Left forelimb (tissue), 1 donor: ENCODE measurements at places on chromosomes 16 and 17.
A peak's percentile ranks its signal among the peaks of the same experiment; 100 is the strongest.

DNA sequence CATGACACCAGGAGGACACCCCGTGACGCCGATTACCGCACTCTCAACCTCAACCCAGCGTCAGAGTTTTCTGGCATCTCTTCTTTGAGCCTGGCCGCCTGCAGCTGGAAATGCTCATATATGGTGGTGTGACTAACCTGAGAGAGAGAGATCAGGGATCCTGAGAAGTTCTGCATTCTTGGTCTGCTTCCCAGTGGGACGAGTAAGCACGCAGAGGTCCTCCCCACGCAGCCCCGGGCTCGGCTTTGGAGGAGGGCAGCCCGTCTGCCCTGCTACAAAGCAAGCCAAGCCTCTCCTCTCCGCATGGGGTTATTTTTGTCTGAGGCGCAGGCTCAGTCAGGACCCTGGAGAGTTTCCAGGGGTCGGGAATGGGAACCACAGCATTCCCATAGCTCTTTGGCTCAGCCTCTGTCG is 16.5 kb downstream of the CRISPLD2 start:
- peak; percentile 77 for DNase-seq

DNA sequence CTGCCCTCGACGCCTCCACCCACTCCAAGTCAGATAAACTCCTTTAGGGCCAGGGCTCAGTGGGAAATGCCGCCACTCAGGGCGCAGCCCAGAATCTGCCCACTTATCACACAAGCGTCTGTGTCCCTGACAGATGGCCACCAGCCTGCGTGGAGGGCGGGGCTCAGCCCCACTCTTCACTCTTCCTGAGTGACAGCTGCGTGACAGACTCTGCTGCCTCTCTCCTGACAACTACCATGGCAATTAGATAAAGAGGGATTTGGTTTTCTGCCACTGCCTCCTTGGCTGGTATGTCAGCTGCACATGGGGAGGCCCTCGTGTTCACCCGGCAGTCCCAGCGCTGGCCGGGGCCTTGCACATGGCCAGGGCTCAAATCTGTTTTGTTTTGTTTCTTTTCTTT is 96.2 kb downstream of the RTN4RL1 start:
- no peak for DNase-seq

DNA sequence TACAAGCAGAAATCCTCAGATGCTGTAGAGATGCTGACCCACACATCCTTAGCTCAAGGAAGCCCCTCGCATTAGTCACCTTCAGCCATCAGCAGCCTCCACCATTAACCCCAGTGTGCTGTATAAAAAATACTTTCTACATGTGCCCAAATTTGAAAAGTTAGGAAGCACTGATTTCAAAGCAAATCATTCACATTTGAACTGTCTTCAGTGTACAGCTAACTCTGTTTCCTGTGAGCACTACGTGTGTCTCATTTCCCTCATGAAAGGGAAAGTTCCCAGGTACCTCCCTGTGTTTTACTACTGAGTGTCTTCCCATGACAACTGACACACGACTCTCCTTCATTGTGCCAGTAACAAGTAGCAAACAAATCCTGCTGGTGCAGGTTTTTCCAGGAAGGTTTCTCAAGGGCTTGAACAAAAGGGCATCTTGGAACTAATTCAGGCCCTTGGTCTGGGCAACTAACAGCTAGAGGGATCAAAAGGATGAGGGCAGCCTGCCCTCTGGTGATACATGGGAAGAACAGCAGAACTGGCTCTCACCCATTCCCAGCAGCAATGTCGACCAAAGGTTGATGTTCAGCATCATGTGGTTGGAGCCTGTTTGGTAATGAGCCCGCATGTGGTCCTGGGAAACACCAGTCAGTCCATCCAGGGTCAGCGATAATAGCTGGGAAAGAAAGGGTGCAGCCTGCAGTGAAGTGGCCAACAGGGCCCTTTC is 4.0 kb downstream of the SLC35B1 start:
- DNase-seq, result no peak

DNA sequence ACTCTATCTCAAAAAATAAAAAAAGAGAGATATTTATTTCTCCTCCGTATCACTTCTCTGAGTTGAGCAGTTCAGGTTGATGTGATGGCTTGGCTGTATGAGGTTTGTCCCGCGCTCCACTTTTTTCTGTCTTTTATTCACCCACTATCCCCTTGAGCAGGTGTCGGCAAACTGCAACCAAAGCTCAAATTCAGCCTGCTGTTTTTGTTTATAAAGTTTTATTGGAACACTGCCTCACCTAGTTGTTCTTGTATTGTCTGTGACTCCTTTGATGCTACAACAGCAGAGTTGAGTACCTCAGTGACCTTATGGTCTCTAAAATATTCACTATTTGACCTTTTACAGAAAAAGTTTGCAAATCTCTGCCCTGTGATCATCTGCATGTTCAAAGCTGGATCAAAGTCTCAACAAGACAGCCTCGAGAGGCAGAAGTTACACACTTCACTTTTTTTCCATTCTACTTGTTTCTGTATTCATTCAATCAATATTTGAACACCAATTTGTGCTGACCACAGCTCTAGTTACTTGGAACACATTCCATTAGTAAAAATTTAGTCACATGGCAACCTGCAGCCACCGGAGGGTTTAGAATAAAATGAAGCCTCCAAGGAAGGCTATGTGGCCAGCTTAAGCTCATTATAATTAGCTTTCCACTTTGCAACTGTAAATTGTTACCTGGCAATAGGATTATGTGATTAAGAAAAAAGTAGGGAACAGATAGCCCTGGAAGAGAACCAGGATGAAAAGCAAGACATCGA is 945.8 kb downstream of the KCNJ2 start:
- no peak for DNase-seq

- no peak for DNase-seq
Observed at GRCh38 chr16:8718851-8719680, 44.6 kb downstream of the ABAT start.

- no peak for DNase-seq
Observed at GRCh38 chr17:68397108-68397536, 60.2 kb downstream of the WIPI1 start.

- no peak for DNase-seq
Observed at GRCh38 chr17:46853896-46854444, 2.6 kb downstream of the WNT9B start.

DNA sequence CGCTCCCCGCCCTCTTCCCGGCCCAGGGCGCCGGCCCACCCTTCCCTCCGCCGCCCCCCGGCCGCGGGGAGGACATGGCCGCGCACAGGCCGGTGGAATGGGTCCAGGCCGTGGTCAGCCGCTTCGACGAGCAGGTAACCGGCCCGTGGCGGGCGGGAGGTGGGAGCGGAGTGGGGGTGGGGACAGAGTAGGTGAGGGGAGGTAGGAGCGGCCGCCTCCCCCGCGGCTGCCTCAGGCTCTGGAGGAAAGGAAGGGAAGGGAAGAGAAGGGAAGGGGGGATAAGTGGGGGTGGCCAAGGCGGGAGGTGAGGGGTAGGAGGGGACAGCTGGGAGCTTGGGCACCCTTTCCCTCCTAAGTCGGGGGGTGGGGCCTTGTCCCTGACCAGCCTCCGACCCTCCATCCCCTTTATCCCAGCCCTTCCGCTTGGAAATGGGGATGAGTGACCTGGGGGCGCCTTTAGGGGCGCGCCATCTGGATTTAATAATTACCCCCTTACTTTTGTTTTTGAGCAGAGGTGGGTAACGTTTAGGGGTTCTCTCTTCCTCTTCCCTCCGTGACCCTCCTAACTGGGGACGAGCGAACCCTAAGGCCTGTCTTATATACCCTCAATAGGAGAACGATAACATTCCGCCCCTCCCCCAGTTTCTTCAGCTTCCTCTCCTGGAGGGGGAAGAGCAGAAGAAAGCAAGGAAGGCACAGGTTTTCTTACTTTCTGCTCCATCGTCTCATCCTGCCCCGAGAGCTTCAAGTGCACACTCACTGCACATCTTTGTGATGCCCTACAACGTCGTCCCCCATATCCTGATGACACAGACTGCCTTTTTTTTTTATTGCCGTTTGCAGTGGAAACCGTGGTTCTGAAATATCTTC is 694 bp downstream of the NF1 start:
- DNase-seq, result peak; percentile 82

GRCh38 chr17:192666-193425 is 11.4 kb upstream of the DOC2B start:
- DNase-seq, result no peak

DNA sequence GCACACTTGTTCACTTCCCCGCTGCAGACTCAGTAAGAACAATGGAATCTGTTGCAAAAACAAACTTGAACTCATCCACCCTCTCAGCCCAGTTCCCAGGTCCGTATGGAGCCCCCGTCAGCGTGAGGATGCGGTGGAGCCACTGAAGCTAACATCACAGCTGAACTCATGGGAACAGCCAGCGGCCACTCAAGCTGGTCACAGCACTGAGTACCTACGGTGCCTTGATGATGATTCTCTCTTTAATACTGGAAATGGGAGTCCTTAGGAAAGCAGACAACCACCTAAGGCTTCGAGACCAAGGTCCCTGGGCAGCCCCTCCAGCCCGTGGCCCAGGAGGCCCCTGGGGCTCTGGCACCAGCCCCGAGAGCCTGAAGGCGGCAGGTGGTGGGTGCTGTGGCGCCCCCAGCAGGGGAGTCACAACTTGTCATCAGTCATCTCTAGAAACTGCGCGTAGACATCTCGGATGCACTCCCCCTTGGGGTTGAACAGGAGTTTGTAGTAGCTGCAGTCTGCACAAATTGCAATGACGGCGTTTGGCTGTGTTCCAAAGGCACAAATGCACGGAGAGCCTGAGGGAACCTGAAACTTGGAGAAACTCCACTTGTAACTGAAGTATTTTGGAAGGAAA is 31.0 kb upstream of the RHOT1 start:
- DNase-seq, result peak; percentile 77

DNA sequence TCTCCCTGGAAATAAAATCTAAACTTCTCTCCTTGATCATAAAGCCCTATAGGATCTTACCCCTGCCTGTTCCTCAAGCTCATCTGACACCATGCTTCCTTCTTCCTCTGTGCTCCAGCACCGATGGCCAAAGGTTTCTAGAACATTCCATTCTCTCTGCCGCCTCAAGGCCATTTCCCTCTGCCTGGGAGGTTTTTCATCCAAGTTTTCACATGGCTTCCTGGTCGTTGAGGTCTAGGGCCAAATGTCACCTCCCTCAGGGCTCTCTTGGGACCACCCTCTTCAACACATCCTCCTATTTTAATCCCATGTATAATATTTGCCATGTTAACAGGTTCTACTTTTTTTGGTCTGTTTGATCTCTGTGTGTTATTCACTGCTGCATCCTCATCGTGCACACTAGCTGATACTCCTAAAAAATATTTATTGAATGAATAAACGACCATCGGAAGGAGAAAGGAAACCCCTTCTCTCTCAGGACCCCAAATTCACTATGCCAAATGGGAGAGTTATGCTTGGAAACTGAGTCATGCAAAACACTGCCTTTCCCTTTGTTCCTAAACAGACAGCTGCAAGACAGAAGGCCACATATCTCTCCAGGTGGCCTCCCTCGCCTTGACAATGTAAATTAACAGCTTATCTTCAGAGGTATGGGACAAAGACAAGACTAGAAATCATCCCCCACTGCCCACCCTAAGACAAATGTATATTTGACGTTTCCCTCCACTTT is 78.5 kb downstream of the XYLT1 start:
- DNase-seq, result no peak

DNA sequence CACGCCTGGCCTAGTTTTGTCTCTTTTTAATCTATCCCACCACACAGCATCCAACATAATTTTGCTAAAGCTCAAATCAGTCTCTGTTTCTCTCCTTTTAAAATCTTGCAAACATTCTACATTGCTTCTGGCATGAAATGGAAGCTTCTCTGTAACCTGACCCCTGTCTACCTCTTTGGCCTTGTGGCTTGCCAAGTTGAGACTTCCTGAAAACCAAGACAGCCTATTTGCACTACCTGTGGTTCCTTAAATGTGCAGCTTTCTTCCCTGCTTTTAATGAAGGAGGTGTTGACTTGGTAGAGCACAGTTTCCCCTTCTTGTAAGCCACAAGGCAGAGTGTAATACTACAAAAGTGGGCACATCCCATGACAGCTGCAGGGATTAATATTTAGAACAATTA is 6.0 kb upstream of the CCL3 start:
- no peak for DNase-seq

GRCh38 chr16:5516115-5516514 is 418.5 kb upstream of the EEF2KMT start:
- no peak for DNase-seq
